ENCODE measurements at places on chromosomes 3 and 15.
A peak's percentile ranks its signal among the peaks of the same experiment; 100 is the strongest.

DNA sequence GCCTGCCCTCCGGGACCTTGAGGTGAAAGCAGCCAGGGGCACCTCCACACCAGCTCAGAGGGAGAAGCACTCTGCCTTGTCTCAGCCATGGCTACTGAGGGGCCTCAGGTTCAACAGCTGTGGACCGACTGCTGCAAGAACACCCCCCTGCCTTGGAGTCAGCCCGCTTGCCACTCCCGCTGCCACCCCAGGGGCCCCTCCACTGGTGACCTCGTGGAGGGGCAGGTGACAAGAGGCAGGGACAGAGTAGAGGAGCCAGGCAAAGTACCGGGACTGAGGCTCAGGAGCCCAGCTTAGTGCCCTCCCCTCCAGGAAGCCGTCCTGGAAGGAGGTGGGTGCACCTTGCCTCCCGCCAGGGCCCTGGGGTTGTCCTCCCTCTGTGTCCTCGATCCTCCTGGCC lies 79.6 kb upstream of the RPL32 start:
- no peak for DNase-seq

DNA sequence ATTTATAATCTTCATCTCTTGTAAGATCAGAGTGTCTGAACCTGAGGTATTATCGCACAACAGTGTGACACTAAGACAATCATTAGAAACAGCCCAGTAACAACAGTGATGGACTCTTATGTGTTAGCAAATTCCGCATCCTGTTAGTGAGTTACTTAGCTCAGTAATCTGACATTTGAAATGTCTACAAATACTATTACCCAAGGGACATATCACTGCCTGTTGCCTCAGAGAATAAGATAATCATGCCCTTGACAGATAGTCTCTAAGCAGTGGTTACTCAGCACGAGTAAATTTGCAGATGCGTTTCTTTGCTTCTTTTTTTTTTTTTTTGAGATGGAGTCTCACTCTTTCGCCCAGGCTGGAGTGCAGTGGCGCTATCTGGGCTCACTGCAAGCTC lies 13.4 kb upstream of the RTP1 start:
- no peak for DNase-seq

DNA sequence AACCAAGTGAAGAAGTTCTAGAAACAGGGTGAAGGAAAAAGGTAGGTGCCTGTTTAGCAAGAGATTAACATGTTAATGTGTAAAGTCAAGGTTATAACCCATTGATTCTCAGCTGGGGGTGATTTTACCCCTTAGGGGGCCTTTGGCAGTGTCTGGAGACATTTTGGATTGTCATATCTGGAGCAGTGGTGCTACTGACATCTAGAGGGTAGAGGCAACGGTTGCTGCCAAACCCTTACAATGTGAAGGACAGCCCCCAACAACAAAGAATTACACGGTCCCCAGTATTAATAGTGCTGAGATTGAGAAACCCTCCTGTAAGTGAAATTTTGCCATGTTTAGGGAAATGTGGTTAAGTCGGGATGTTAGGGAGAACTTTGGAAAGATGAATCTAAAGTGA lies 74.7 kb downstream of the CRYBG3 start:
- DNase-seq, result no peak

DNA sequence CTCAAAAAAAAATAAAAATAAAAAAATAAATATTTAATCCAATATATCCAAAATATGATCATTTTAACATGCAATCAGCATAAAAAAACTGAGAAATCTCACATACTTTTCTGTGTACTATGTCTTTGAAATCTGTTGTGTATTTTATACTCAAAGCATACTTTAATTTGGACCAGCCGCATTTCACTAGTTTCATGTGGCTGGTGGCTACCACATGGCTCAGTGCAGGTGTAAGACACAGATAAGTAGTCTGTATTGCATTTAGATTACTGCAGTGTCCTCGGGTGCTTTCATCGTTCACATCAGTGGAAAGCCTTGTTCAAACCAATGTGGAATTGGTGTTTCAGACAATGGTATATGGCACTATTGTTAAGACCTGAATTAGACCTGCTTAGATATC lies 11.0 kb downstream of the CRTC3 start:
- no peak for DNase-seq

DNA sequence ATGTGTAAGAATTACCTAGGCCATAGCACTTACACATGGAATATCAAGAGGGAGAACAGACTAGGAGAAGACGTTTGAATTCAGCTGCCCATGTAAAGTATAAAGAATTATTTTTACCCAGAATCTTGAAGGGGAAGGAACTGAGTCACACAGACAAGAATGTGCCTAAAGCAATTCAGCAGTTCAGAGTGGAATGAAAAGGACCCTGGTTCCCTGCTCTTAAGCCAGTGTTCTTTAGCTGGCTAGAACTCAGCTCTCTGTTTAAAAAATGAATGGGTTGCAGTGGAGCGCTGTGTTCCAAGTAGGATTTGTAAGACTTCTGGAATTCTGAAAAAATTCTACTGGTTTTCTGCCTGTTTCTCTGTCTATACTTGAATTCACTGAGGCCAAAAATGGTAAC lies 440.2 kb downstream of the LPP start:
- DNase-seq, result peak; percentile 51

DNA sequence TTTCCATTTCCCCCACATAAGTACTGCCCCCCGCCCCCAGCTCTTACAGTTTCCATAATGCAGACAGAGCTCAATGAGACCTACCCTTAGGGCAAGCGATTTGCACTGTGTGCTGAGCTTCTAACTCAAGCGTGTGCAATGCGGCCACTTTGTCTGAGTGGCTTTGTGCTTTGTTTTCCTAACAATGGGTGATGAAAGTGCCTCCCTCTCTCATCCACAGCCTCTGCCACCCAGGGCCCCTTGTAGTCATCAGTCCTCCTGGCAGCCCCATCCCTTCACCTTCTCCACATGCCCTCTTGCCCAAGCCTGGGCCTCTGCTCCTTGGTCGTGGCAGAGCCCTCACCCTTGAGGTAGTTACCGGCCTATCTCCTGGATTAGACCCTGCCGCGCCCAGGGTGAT lies 17.2 kb downstream of the DAPK2 start:
- no peak for DNase-seq
